CD4-positive, alpha-beta T cell (primary cell): ENCODE measurements at places on chromosomes 2 and 18. TPM values are rescaled to one million over a fixed set of nuclear protein-coding genes. Genes with fewer than 3 reads are reported as not detected.

- H3K27ac ChIP-seq: no peak overlapping the region
- no peaks in the 10 kb centered on the region for H3K4me1 ChIP-seq
- DNase-seq: no peak
These were observed 93.5 kb downstream of the GALNT3 start for GRCh38 chr2:165700531-165700930.

DNA sequence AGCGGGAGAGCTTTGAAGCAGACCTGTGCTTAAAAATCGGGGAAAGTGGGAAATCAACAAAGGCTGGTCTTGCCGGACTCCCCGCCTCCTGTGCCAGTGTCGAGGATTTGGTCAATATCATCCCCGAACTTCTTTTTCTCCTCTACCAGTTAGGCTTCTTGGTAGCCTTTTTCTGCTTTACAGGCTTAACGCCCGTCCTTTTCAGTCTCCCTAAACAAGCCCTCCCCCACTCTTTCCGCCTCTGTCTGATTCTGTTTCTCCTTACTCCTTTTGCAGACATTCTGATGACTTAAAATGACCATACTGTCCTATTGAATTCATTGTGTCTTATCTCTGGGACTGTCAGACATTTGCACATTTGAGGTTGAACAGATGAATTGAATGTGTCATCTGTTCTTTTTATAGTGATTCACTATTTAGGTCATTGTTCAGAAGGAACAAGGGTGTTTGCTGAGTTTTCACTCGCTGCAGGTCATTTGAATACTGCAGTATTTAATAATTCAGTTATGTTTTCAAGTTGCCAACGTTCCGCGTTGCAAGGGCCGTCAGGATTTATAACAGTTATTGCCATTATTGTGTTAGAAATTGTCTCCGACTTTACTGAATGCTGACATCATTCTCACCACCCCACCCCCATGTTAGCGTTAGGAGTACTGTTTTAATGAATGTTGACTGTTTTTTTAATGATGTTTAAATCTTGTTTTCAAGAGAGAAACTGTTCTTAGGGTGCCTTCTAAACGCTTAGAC lies 1.1 kb downstream of the ITGAV start:
- H3K27me3 ChIP-seq: no peaks in the 10 kb centered on the region
- peaks cover 20% of the 10 kb centered on the region for H3K4me1 ChIP-seq
- DNase-seq: no peak

GRCh38 chr2:45224321-45224992 lies 215.2 kb upstream of the SIX2 start:
- no peak for DNase-seq
- no peaks in the 10 kb centered on the region for H3K36me3 ChIP-seq
- no peak overlapping the region for H3K4me3 ChIP-seq
- no peak overlapping the region for H3K27ac ChIP-seq

DNA sequence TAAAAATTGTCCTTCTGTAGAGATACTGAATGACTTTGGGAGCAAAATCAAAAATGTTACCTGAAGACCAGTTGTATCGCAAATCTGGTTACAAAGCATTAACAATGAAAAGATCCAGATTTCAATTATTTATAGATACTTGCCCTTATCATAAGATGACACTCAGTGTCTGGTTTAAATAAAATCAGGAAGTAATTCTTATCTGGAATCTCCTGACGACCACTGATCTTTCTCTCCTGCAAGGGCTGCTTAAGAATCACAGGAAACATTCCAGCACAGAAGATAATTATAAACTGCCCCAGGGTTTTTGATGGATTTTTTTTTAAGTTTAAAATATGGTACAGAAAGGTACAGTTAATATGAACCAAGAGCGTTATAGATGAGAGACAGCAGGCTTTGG lies 205.7 kb downstream of the ALK start:
- DNase-seq: no peak
- no peaks in the 10 kb centered on the region for H3K27me3 ChIP-seq
- H3K36me3 ChIP-seq: no peaks in the 10 kb centered on the region
- no peak overlapping the region for H3K27ac ChIP-seq

HOXD13 gene
- total RNA-seq: not detected

- no peaks in the 10 kb centered on the region for H3K27me3 ChIP-seq
- no peak for DNase-seq
- H3K27ac ChIP-seq: no peak overlapping the region
- peaks cover 20% of the 10 kb centered on the region for H3K4me1 ChIP-seq
These were observed 34.2 kb upstream of the GPC1 start for GRCh38 chr2:240401308-240401707.

DNA sequence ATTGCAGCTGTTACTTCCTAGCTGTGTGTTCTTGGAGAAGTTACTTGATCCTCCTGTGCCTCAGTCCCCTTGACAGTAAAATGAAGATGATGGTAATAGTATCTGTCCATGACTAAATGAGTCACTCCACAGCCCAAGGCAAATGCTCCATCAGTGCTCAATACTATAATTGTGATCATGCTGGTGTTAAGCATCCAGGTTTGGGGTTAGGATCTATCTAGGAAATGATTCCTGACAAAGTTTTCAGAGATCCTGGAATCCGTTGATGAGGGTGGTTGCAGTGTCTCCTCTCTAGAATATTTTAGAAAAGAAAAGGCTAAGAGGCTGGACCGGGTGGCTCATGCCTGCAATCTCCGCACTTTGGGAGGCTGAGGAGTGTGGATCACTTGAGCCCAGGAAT lies 2.7 kb upstream of the PRELID3A start:
- peaks cover 35% of the 10 kb centered on the region for H3K27me3 ChIP-seq
- H3K4me1 ChIP-seq: peaks cover 22% of the 10 kb centered on the region
- no peaks in the 10 kb centered on the region for H3K36me3 ChIP-seq
- no peak overlapping the region for H3K27ac ChIP-seq
- no peak for DNase-seq

DNA sequence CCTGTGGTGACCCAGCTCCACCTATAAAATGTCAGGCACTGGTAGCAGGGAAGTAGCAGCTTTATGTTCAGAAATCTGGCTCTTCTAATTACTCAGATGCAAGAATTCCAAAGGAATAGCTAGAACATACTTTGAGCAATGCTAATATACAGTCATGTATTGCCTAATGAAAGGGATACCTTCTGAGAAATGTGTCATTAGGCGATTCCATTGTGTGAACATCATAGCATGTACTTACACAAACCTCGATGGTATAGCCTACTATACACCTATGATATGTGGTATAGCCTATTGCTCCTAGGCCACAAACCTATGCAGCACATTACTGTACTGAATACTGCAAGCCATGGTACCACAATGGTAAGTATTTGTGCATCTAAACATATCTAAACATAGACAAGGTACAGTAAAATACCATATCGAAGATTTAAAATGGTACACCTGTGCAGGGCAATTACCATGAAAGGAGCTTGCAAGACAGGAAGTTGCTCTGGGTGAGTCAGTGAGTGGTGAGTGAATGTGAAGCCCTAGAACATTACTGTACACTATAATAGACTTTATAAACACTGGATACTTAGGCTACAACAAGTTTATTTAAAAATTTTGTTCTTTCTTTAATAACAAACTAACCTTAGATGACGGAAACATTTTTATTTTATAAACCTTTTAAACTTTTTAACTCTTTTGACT lies 50.3 kb upstream of the ETAA1 start:
- H3K4me3 ChIP-seq: no peak overlapping the region
- H3K36me3 ChIP-seq: no peaks in the 10 kb centered on the region
- no peaks in the 10 kb centered on the region for H3K4me1 ChIP-seq
- no peak for DNase-seq
